Left cardiac atrium (tissue), 4 donors: ENCODE measurements at places on chromosomes 12 and 14. TPM values are rescaled to one million over a fixed set of nuclear protein-coding genes. Genes with fewer than 3 reads are reported as not detected.

ABHD12B gene
- total RNA-seq = 0.18 TPM

- no peak for DNase-seq
Observed at GRCh38 chr12:58081488-58081887, 140.1 kb downstream of the ATP23 start.

- no peak for DNase-seq
Observed at GRCh38 chr12:11687528-11687927, 38.1 kb downstream of the ETV6 start.

TBK1 gene
- total RNA-seq = 12.2 TPM

- no peak for DNase-seq
Observed at GRCh38 chr14:57485635-57486034, 8.0 kb downstream of the CCDC198 start.

GRCh38 chr12:4763549-4763948 is 43.3 kb downstream of the GALNT8 start:
- DNase-seq = no peak

DNA sequence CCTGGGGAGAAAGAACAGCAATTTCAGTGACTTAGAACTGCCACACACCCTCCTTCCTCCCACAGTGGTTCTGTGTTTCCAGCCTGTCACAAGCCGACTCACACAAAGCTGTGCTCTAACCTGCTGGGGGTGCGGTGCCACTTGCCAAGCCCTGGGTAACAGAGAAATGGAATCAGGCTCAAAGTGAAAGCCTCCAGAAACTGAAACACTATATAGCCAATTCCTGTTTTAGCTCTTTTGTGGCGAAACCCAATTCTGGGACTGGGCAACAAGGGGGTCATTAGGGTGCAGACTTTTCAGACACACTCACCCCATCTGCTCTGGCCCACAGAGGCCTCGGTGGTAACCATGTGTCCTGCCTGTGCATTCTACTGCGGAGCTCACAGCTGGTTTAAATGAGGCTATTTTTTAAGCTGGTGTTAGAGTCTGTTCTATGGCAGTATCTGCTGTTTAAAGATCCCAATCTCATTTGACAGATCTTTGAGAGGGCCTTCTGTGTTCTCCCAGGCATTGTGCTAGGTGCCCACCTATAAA is 15.2 kb upstream of the ACTR6 start:
- DNase-seq = no peak

- no peak for DNase-seq
Observed at GRCh38 chr14:25436906-25437305, 387.0 kb upstream of the STXBP6 start.

SCNN1A gene
- 3.5 TPM for total RNA-seq

DNA sequence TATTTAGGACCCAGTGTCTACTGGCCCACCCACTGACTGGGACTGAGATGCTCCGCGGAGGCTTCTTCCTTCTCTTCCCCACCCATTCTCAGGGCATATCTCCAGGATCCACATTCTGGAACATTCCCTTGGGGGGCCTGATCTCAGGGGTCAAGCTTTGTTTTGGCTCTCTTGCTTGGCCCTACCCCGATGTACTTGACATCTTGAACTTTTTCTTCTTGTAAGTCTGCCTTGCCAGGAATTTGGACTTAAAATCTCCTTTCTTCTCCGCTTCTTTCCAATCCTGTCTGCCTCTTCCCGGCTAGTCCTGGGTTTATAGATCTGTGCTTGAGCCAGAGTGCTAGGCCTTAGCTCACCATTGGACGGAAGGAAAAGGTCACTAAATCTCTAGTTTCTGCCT is 22.1 kb downstream of the DACT1 start:
- DNase-seq = no peak

DNA sequence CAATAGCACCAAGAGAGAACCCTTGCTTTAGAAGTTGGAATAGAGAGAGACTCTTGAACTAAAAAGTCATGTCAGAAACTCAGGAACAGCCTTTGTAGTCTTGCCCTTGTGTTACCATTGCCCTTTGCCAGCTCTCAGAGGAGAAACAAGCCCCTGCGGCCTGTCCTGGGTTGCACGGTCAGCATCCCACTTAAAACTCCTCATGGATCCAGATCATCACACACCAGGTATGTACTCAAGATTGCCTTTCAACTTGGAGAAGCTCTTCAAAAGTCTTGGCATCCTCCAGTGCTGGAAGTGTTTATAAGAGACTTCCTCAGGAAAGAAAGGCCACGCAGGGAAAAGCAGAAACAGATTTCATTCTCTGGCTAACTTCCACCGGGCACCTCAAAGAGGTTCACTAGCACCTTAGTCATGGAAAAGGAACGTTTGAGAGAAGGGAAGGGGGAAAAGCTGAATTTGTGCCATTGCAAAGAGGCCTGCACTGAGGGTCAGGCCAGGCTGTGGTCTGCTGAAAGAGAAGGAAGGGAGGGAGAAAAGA is 594.2 kb downstream of the MED13L start:
- no peak for DNase-seq
